MV-4-11 (cell line): ENCODE measurements at places on chromosomes 6 and 20.

DNA sequence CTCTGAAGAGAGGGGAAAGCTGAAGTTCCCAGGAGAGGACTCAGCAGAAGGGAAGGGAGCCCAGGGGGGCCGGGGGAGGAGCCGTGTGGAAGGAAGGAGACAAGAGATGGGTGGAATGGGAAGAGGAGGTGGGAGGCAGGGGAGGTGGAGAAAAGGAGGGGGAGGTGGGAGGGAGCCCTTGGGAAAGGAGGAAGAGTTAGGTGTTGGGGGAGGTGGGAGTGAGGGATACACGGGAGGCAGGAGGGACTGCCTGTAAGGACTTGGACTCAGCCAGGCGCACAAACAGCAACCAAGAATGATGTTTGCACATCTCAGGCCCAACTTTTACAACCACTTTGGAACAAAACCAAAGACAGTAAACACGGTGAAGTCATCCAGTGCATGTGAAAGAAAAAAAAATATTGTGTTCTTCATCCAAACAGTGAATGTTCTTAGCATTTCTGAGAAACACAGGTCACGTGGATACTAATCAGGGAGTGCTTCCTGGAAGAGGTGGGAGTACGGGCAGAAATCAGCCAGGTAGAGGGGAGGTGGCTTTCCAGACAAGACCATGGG, 17.4 kb upstream of the LSM14B start:
- DNase-seq = no peak

GRCh38 chr20:25525867-25526266, 59.5 kb downstream of the NINL start:
- peak; percentile 90 for DNase-seq

DNA sequence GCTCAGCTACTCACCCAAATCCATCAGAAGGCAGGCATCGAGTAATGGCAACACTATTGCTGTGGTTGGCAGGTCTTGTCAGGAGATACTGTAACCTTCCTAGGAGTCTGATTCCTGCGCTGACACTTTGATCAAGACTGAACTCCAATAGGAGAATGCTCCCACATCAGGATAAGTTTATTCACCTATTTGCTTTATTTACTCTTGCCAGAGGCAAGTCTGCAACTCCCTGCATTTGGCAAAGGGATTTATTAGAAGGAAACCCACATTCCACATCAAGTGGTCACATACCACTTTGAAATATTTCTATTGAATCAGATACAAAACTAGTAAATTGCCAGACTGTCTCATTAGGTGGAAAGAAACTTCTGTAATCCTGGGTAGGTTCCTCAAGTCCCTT, 43.5 kb downstream of the ZFAND3 start:
- no peak for DNase-seq

GRCh38 chr6:89610149-89610642, 28.4 kb downstream of the LYRM2 start:
- peak; percentile 52 for DNase-seq

DNA sequence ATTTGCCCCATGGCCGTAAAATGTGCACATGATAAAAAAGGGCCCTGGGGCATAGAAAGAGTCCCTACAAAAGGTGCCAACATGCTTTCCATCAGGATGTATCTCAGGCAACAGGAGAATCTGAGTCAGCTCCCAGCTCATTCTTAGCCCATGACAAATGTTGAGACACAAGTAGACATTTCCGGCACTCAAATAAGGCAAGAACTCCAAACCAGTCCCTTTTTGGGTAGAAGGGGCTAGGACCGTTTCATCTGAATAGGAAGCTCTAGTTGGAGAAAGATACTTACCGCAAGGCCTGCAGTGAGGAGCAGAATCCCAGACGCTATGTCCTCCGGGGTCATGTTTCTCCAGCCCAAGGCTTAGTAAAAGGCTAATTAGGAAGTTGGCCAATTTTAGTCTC, 261.0 kb upstream of the RIN2 start:
- no peak for DNase-seq

DNA sequence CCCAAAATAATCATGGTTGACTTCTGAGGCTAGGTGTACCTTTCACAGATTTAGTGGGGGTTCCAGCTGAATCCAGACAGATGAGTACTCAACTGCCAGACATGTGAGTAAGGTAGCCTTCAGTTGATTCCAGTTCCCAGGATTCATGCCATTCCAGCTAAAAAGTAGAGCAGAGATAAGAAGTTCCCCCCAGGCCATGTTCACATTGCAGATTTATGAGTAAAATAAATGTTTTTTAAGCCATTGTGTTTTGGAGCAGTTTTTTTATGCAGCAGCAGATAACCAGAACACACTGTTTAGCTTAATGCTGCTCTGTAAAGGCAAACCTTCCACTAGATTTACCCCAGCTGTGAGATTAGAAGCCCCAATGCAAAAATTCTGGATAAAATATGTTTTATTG, 245.0 kb downstream of the RFPL4B start:
- no peak for DNase-seq

- DNase-seq = no peak
Measured at GRCh38 chr20:23583526-23583925, 15.2 kb upstream of the CST9L start.

GRCh38 chr20:59146780-59147565, 16.6 kb upstream of the ZNF831 start:
- DNase-seq = no peak

DNA sequence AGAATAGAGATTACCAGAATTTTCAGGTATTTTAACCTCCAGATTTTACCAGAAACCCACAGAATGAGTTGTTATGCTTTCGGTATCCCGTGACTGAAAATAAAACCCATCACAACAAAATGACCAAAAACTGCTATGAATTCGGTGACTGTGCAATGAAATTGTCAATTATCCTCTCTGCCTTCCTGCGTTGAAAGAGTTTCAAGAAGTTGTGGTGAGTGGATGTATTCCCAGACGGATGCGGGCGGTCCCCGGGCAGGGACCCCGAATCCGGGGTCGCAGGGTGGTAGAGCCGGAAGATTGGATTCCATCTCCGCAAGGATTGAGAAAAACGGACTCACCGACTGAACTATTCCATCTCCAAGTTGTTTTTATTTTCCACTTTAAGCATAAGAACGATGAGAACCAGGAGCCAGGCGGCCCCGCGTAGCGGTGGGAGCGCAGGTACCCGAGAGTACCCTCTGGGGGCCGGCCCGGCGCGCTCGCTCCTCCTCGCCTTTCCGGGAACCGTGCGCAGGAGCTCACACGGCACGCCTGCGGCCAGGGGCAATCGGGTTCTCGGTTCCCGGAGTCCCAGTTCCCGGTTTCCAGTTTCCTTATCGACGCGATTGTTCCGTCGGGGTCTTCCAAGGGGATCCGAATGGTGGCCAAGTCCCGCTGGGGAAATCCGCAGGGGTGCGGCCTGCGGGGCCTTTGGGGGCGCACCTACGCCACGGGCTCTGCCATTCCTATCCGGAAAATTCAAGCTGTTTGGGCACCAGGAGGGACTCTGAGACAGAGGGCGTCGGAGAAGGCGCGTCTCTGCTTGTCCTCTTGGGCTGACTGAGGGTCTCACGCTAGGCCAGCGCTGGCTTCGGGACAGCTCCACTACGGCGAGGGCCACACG, 104.9 kb upstream of the PRDM1 start:
- DNase-seq = no peak

DNA sequence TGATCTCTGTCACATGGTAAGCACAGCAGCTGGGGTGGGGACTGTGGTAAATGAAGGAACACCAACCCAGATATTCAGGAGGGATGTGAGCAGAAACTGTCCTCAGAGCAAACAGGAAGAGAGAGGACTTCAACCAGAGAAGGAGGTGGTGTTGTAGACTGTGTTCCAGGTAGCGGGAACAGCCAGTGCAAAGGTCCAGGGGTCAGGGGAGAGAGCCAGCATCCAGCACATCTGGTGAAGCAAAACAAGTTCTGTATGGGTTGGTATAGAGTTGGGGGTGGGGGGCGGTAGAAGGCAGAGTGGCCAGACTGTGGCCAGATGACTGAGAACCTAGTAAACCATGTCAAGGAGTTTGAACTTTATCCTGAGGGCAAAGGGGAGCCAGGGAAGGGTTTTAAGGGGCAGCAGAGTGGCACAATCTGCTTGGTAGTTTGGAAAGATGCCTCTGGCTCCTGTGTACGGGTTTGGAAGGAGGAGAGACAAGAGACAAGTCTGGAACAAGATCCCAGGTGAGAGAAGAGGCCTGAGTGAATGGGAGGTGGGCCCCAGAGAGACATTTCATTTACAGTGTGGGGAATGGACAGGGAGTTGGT, 27.8 kb upstream of the TTPAL start:
- DNase-seq = no peak

DNA sequence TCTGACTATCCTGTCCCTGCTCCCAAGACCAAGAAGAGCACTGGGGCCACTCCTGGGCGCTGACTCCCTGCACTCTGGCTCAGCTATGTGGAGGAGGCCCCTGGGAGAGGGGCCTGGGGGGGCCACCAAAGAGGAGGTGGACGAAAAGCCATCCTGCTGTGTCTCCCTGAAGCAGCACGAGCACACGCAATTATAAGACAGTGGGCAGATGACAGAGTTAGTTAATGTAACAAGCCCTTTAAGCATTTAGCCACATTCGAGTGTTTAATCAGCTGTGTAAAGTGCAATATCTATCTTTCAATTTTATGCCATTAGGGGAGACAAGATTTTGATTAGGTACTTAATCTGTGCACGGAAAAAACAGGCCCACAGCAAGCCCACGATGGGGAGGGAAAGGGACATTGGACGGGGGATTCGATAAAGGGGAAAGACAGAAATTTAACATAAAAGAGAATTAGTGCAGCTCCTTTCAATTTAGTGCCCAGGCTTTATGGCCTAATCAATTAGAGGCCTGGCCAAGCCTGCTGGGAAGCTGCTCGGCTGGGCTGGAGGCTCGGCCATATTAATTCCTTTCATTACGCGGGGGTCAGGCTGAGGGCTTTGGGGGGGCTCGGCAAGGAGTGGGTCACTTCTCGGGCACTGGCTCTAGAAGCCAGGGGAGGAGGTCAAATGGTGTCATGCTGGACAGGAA, 286.2 kb downstream of the DHX35 start:
- no peak for DNase-seq

- no peak for DNase-seq
Measured at GRCh38 chr20:38181971-38182370, 16.9 kb upstream of the TGM2 start.

GRCh38 chr20:36162272-36162966, 7.9 kb downstream of the EPB41L1 start:
- no peak for DNase-seq

DNA sequence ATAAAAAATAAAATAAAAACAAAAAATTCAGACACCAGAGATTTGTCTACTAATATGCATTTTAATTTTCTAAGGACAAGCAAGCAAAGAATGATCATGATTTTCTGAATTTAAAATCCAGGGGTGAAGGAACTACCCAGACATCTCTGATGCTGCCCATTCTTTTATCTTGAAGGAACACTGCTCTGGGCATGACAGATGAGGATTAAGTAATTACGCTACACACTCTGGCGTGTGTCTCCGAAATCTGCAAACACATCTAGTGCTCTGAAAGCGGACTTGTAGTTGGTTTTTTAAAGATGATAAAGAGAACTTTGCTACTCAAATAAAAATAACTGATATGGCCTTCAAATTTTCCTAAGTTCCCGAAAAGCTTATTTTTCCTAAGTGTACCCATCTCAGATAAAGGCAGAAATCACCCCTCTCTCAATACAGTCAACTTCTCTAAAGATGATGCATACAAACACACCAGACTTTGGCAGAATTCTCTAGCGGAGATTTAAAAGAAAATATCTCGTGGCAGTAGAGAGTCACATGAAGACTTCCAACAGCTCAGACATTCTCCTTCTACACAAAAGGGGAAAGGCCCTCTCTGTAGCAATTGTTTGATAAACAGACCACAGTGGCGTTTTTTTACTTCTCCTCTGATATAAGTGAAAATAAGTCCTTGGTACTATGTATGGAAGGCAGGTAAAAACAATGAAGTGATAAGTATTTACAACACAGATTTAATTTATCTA, 133.8 kb downstream of the BACH2 start:
- no peak for DNase-seq

DNA sequence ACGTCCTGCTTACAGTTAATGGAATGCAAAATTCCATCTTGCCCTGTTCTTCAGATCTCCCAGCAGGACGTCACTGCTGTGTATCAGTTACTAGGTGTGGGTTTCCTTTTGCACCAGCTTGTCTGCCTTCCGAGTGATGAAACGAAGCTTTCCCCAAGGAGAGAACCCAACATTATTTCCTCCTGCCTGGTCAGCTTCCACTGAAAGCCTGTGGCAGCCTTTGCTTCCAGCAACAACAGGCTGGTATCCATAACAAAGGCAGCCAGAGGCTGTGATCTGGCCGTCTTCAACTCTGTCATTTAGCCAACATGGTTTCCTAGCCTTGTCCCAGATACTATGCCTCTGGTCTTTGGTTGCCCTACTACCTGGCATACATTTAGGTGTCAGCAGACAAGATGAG, 78.9 kb upstream of the HEY2 start:
- DNase-seq = no peak

- DNase-seq = no peak
Measured at GRCh38 chr6:134723081-134723871, 226.6 kb downstream of the ALDH8A1 start.

DNA sequence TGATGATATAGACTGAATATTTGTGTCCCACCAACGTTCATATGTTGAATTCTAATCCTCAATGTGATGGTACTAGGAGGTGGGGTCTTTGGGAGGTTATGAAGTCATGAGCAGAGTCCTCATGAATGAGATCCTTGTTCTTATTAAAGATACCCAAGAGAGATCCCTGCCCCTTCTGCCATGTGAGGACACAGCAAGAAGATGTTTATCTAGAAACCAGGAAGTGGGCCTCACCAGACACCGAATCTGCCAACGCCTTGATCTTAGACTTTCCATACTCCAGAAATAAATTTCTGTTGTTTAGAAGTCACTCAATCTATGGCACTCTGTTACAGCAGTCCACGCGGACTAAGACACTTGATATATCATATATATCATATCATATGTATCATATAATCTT, 67.7 kb upstream of the GCM1 start:
- DNase-seq = peak; percentile 45

DNA sequence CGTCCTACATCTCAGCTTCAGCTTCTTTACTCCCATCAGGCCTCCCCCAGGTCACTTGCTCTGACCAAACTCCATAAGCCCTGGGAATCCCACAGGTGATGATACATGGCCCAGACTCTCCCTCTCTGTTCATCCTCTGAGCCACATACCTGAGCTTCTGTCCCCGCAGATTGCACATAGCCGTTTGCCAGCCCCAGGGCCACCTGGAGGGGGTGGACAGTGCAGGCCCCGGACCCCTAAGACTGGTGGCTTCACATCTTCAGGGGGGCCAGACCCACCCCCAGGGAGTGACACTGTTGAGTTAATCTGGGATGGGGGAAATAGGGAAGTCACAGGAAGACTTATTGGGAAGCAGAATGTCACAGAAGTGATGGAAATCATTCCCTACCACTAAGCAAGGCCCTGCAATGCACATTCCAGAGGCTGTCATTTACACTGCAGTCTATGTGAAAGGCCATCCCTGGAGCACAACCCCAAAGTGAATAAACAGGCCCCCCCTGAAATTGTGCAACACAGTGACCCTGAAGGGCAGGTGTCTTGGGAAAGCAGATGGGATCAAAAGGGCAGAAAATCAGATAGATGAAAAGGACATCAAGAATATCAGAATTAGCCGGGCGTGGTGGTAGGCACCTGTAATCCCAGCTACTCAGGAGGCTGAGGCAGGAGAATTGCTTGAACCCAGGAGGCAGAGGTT, 2.2 kb downstream of the RXRB start:
- DNase-seq = no peak

GRCh38 chr6:164321297-164321696, 906.8 kb downstream of the QKI start:
- DNase-seq = no peak

- DNase-seq = no peak
Measured at GRCh38 chr6:56766806-56767178, 124.1 kb upstream of the DST start.

- peak; percentile 21 for DNase-seq
Measured at GRCh38 chr20:60262967-60263603, 304.9 kb downstream of the CDH26 start.
